ENCODE measurements at places on chromosomes 2 and 18. TPM values are rescaled to one million over a fixed set of nuclear protein-coding genes. Genes with fewer than 3 reads are reported as not detected.

CACNB4 gene
- polyA plus RNA-seq = 0.12 TPM

ARHGEF33 gene
- polyA plus RNA-seq = 0.31 TPM

TPO gene
- not detected for polyA plus RNA-seq

MORN2 gene
- 20.3 TPM for polyA plus RNA-seq

FSIP2 gene
- 0.17 TPM for polyA plus RNA-seq

APOB gene
- 0.04 TPM for polyA plus RNA-seq

SPATS2L gene
- 243 TPM for polyA plus RNA-seq

CHN1 gene
- polyA plus RNA-seq = 167 TPM

DNA sequence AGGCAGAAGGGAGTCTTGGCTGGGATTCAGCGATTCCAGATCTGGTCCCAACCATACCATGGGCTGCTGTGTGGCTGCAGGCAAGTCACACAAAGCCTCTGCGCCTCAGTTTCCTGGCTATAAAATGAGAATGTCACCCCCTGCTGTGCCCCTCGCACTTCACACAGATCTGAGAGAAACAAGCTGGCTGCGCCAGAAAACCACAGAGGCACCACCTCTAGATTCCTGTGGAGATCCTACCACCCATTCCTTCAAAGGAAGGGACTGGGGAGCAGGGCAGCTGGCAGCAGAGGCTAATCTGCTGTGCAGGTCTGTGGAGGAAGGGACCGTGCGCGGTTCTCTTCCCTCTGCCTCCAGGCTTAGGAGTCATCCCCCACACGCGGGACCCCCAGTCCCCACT is 19.8 kb downstream of the NEURL3 start:
- DNase-seq = no peak

DNA sequence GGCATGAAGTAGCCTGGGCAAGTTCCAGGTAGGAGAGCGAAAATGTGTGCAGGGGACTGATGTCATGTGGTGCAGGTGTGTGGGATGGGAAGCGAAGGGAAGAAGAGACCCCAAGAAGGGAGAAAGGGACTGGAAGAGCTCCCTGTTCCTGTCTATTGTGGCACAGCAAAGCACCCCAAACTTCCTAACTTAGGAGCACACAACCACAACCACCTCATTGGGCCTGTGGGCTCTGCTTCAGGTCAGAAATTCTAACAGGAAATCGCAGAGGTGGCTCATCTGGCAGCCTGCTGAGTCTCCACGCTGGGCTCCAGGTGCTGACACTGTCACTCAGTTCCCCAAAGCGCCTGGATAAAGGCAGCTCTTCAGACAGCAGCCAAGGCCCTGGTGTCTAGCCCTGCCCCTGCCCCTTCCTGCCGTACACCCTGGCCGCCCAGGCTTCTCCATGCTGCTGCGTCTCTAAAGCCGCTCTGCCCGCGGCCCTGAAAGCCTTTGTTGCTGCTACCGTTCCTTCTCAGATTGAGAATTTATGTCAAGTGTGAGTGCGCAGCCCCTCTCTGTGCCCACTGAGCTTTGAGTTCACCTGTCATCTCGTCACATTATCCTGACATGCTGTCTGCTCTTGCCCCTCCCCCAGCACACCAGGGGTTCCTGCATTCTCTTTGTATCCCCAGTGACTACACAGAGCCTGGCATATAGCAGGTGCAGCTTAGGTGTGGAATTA is 140.2 kb upstream of the BCL2L11 start:
- DNase-seq = no peak

DNA sequence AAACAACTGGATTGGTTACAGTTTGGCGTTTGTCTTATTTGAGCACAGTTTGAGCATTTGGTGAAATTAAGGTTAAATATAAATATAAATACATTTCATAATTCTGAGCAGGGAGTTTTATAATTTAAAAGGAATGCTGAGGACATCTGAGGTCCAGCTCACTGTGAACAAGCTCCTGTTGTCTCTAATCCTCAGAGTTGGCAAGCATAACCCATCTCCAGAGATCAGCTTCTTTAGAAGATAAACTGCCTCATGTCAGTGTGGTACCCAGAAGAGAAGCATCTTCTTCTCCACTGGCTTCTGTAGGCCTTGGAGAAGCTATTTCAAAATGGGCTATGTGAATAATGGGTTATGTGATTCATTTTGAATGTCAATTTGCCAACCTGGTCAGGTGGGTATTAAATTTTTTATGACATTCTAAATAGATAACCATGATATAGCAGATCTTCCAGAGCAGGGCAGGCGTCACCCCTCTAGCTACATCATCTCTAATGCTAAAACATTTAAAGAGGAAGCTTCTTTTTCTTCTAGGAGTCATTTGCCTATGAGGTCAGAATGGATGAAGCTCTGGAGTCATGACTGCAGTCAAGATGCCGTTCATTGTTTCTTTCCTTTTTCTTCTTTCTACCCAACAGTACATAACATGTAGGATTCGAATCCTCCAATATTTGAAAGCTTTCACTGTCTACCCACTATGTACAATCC is 324.0 kb downstream of the RNF144A start:
- no peak for DNase-seq

- no peak for DNase-seq
Observed at GRCh38 chr2:86079981-86080911, 25.4 kb downstream of the POLR1A start.

- DNase-seq = no peak
Observed at GRCh38 chr18:35695803-35696202, 114.3 kb downstream of the GALNT1 start.

DNA sequence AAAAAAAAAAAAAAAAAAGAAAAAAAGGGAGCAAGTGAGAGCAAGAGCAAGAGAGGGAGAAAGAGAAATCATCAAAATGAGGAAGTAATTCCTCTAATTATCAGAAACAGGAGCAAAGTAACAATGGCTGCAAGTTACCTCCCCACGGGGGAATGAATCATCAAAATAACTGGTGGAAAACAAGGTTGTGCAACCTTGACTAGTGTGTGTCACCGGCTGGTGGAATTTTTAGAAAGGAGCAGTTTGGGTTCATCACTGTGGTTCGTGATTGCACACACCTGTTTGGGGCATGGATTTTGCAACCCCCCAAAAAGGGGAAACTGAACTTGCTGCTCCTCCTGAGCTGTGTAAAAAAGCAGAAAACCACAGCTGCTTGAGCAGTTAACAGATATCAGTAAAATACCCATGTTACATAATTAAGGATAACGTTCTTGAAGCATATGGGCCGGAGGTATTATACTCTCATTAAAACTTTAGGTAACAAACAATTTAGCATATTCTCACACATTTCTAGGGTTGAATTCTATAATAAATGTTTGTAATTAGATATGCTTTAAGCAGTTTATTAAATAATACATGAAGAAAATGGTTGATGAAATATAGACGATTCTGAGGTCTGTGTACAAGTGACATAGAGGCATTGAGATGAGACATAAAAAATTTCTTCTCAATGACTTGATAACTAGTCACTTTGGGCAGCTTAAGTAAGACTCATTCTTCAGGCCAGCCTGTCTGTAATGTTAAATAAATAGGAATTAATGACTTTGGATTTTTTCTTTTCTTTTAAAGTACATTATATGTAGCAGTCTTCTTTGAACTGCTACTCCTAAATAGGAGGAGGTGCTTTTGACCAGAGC is 184.2 kb upstream of the ZEB2 start:
- peak; percentile 35 for DNase-seq

GRCh38 chr2:100812116-100812515 is 7.8 kb upstream of the NPAS2 start:
- no peak for DNase-seq

GRCh38 chr2:76679025-76679396 is 843.2 kb downstream of the LRRTM4 start:
- no peak for DNase-seq

DNA sequence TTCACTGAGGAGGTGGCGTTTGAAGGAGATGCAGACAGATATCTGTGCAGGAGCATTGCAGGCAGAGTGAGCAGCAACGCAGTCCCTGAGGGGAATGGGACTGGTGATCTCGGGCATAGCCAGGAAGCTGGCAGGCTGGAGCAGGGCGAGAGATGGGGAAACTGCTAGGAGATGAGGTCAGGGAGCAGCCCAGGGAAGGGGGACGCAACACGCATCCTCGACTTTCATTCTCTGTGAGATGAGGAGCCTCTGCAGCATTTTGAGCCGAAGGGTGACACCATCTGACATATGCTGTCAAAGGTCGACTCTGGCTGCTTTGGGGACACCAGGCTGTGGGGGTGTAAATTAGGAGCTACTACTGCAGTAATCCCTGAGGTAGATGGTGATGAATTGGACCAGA is 4.3 kb upstream of the CHRNA1 start:
- DNase-seq = no peak

DNA sequence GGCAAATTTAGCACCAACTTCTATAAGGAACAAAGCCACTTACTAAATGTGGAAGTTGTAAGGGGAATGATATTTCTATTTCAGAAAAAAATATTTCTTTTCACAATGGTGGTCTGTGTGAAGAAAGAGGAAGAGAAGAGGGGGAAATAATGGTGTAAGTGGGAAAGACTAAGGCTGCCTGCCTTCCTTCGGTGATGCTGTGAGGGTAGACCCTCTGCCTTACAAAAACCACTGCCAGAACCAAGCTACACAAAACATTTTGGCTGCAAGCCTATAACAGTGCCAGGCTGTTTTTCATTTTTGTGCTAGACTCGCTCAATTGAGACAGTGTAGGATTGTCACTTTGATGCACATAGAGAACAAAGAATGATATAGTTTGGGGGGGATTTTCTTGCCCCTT is 286.6 kb downstream of the ZEB2 start:
- no peak for DNase-seq

GRCh38 chr2:174591740-174592139 is 5.9 kb downstream of the WIPF1 start:
- no peak for DNase-seq

DNA sequence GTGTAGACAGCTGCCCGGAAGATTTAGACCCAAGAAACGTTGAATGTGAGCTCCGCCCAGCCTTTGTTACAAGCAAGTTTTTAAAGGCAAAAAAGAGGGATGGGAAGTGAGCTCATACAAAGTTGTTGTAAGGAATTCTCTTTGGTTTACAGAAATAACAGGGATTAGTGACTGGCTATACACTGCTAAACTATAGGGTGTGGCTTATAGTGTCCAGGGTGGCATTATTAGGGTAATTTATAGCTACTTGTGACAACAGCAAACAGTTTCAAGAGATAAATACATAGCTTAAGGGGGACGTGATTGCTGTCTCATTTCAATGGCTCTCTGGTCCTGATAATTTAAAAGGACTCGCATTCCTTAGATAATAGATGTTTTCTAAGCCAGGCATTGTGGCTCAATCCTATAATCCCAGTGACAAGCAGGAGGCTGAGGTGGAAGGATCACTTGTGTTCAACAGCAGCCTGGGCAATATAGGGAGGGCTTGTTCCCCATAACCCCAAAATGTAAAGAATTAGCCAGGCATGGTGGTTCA is 66.5 kb upstream of the TGIF1 start:
- no peak for DNase-seq

All from BJ (cell line).